D721Med (cell line): ENCODE measurements at places on chromosomes 5 and 9.

GRCh38 chr5:139910036-139910435, 114.4 kb downstream of the PSD2 start:
- DNase-seq, result no peak

GRCh38 chr9:137162505-137163364, 7.1 kb downstream of the LRRC26 start:
- DNase-seq, result no peak

- no peak for DNase-seq
Observed at GRCh38 chr5:116455061-116455460, 119.6 kb downstream of the SEMA6A start.

- no peak for DNase-seq
Observed at GRCh38 chr5:104385906-104386305, 823.3 kb upstream of the NUDT12 start.

- DNase-seq, result no peak
Observed at GRCh38 chr5:58069846-58070245, 390.0 kb downstream of the PLK2 start.

DNA sequence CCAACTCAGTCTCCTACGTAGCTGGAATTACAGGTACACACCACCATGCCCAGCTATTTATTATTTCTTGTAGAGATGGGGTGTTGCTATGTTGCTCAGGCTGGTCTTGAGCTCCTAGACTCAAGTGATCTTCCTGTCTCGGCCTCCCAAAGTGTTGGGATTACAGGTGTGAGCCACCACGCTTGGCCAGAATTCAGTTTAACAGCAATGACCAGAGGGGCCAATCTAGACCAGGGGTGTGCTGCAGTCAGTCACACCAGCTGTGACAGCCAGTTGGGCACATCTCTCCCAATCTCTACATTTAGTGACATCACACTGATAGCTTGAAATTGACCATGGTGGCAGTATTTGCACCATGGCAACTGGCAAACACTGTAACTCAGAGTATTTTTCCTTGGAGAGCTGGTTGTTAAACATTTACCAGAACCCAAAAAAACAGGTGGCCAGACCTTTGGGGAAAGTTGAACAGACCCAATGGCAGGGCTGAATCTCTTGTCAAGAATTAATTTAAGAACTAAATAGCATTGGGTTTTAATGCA, 67.7 kb upstream of the UBTD2 start:
- no peak for DNase-seq

GRCh38 chr5:130476325-130476724, 572.1 kb downstream of the CHSY3 start:
- no peak for DNase-seq

DNA sequence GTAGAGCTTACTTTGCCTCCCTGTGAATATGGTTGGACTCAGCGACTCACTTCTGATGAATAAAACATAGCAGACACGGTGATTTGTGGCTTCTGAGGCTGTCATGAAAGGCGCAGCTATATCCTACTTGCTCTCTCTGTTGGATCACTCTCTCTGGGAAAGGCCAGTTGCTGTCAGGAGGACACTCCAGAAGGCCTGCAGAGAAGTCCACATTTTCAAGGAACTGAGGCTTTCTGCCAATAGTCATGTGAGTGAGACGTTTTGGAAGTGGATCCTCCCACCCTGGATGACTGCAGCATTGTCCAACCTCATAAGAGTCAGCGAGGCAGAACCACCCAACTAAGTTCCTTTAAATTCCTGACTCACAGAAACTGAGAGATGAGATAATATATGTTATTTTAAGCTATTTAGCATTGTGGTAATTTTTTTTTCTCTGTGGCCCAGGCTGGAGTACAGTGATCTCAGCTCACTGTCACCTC, 156.0 kb upstream of the MAST4 start:
- no peak for DNase-seq
